ENCODE measurements at places on chromosomes 2 and 18. TPM values are rescaled to one million over a fixed set of nuclear protein-coding genes. Genes with fewer than 3 reads are reported as not detected.

ANKZF1 gene
- 13.8 TPM for total RNA-seq

PUM2 gene
- 49.5 TPM for total RNA-seq

MMADHC gene
- 81.6 TPM for total RNA-seq

SERPINB13 gene
- total RNA-seq = not detected

PLB1 gene
- total RNA-seq = 2.6 TPM

SLC35F6 gene
- 32.4 TPM for total RNA-seq

ZNF519 gene
- total RNA-seq = 1.3 TPM

LYPD6B gene
- 0.07 TPM for total RNA-seq

SCN7A gene
- total RNA-seq = not detected

DLGAP1 gene
- total RNA-seq = not detected

VAPA gene
- 163 TPM for total RNA-seq

CCNT2 gene
- 8.7 TPM for total RNA-seq

GPR17 gene
- not detected for total RNA-seq

RGPD3 gene
- 0.16 TPM for total RNA-seq

CAPN14 gene
- not detected for total RNA-seq

NT5C1B gene
- not detected for total RNA-seq

INHBB gene
- total RNA-seq = 35.9 TPM

DOCK10 gene
- 27.3 TPM for total RNA-seq

THAP4 gene
- 88.4 TPM for total RNA-seq

RNU2-63P gene
- total RNA-seq = not detected

BOLL gene
- not detected for total RNA-seq

Data from A549 treated with dexamethasone at 1 μM for 4 hours (cell line).